Fibroblast of skin of left quadriceps (primary cell): ENCODE measurements at places on chromosomes 2 and 18.

- no peak for DNase-seq
Measured at GRCh38 chr2:218009231-218009630, 6.4 kb upstream of the TNS1 start.

DNA sequence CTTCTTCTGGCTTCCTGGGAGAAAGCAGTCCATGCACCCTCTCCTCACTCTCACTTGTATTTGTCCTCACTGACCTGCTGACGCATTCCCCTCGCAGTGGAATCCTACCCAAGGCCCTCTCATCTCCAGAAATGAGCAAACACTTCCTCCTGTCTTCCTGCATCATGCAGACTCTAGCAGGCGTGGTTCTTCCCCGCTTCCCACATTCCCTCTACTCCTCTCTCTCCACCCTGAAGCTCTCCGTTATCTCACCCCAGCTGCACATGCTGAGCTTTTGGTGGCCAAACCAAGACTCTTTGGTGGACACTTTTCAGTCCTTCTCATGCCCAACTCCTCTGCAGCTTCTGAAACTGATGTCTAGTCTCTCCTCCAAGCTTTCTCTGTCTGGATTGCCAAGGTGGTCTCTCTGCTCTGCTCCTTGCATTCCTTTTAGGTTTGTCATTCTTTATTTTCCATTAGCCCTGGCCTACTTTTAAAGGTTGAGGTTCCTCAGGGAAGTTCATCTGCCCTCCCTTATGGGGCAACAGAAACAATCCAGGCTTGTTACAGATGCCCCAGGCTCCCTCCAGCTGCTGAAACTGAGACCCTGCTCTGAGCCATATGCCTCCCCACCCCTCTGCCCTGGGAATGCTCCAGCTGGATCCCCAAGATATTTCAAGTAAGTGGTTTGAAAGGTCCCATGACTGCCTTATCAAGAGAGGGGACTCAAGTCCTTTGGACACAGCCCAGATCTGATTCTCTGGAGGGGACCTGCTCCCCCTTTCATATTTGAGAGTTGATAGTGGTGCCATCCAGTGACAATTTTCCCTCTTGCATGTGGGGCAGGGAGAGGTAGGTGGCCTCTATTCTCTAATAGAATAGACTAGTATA, 835 bp upstream of the IL18RAP start:
- DNase-seq = no peak

DNA sequence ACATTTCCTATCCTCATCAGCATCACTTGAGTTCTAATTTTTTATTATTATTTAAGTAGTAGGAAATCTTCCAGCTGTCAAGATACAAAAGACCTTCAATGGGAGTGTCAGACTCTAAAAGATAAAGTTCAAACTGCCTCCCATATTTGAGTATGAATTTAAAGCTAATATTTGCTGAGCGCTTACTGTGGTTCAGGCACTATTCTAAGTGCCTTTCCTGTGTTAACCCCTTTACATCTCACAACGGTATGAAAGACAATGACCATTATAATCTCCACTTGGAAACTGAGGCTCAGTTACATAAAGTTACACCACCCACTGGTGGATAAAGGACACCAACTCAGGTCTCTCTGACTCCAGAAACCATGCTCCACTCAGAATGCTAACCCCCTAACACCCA, 39.9 kb downstream of the RAB6C start:
- no peak for DNase-seq

DNA sequence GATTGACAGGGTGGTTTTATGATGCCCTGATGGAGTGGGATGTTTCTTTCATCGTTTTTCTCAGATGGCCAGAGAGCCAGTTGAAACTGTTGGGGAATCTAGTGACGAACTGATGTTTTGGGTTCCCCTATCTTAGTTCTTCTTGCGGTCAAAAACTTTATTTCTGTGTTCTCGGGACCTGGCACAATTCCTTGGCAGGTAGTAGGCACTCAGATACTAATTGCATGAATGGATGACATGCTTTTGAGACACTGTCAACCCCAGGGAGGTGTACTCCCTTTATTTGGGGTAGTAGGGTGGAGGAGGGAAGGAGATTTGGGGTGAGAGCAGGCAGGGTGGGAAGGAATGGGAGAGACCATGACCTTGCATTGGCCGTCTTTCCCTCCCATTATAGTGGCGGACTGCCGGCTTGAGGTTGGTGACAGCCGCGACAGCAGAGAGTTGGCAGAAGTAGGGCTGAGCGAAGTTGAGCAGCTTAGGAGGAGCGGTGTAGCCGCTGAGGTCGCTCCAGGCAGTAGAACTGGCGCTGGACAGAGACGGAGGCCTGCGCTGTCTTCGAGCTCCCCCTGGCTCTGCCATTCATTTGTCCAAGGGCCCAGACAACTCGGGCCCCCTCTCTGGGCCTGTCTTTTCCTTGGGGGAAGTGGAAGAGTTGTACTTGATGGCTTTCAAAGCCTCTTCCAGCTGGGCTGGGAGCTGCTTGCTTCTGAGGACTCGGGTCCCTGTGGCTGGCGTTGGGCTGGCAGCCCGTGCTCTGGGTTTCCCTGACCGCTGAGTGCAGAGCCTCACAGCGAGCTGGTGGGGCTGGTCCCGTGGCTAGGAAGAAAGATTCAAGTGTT, 2.6 kb downstream of the TET3 start:
- no peak for DNase-seq

- DNase-seq = no peak
Measured at GRCh38 chr18:27595113-27595838, 410.2 kb upstream of the CHST9 start.
